ENCODE measurements at places on chromosomes 6 and 20. TPM values are rescaled to one million over a fixed set of nuclear protein-coding genes. Genes with fewer than 3 reads are reported as not detected.

- no peak for DNase-seq
Measured at GRCh38 chr20:48102076-48102787, 317.0 kb upstream of the SULF2 start.

GRCh38 chr20:57022306-57022705 lies 244.1 kb downstream of the BMP7 start:
- DNase-seq = no peak

DNA sequence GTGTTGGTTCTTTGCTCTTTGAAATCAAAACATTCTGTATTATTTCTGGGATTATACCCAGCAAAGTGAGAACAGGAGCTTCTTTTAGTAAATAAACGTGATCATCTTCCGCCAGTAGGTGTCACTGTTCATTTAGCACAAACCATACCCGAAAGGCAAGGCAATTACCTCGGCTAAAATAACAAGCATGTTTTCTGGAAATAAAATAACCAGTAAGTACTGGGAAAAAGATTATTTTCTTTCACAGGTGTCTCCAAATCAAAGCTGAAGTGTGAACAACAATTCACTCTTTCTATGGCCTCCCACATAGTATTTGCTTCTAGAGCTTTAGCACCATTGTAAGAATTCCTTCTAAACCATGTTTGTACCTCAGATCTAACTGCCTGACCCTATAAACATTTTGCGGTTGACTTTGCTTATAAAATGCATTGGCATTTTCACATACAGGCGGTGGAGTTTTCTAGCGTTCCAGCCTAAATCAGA lies 144.6 kb upstream of the AGPAT4 start:
- peak; percentile 47 for DNase-seq

The NKAIN2 gene
- total RNA-seq = 3.7 TPM

The LTB gene
- not detected for total RNA-seq

DNA sequence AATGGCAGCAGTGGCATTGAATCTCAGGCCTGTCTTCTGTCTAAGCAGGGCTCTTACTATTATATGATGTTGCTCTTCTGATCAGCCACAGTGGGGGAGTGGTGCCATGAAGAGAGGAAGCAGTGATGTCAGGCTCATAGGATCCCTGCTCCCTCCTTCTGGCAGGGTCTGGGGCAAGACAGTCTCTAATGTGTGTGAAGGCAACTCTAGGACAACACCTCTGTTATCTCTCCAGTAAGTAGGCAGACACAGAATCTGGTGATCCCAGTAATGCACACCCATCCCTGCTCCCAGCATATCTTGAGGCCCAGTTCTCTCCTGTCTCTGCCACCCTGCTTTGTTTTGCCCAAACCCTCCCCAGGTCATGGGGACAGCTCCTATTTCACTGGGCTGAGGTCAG lies 8.8 kb downstream of the C20orf202 start:
- DNase-seq = no peak

Measured in NCI-H460 (cell line).